ENCODE measurements at places on chromosomes 7 and 10.
A peak's percentile ranks its signal among the peaks of the same experiment; 100 is the strongest.

- no peak for DNase-seq
Measured at GRCh38 chr10:74255214-74255613, 104.2 kb downstream of the ADK start.

GRCh38 chr10:124002391-124003069, 90.9 kb downstream of the CHST15 start:
- DNase-seq = no peak

GRCh38 chr7:44232396-44232795, 31.6 kb downstream of the YKT6 start:
- DNase-seq = no peak

DNA sequence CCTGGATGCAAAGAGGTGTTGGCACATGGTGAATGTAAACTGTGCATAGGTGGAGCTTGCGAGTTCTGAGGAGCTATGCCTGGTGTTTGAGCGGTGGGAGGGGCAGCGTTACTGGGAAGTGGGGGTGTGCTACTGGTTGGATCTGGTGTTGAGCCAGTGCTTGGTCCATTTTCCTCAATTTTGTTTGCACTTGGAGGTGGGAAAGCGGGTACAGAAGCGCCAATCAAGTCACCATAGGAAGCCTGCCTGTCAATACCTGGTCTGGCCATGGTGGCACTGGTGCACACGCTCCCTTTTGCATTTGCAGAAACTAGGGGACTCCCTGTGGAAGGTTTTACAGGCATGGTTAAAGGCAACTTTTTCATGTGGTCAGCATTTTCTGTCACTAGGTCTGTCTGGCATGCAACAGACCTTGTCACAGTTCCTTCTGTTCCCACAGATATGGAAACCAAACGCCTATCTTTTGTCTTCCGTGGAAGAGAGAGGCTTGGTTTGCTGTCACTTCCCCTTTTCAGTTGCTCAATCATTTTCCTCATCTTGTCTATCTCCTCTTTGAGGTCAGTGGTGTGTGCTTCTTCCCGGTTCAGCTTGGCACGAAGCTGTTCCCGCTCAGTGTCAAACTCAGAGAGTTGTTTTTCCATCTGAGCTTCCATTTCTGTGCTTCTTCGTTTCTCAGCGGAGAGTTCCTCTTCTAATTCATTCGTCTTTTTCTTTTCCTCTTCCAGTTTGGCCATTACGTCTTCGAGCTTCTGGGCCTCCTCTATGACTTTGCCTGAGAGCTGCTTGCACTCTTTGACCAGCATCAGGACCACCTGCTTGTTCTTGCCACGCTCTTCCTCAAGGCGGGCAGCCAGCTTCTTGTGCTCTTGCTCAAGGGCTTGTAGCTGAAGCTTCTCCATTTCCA, 81.1 kb downstream of the CTTNBP2 start:
- DNase-seq = no peak

DNA sequence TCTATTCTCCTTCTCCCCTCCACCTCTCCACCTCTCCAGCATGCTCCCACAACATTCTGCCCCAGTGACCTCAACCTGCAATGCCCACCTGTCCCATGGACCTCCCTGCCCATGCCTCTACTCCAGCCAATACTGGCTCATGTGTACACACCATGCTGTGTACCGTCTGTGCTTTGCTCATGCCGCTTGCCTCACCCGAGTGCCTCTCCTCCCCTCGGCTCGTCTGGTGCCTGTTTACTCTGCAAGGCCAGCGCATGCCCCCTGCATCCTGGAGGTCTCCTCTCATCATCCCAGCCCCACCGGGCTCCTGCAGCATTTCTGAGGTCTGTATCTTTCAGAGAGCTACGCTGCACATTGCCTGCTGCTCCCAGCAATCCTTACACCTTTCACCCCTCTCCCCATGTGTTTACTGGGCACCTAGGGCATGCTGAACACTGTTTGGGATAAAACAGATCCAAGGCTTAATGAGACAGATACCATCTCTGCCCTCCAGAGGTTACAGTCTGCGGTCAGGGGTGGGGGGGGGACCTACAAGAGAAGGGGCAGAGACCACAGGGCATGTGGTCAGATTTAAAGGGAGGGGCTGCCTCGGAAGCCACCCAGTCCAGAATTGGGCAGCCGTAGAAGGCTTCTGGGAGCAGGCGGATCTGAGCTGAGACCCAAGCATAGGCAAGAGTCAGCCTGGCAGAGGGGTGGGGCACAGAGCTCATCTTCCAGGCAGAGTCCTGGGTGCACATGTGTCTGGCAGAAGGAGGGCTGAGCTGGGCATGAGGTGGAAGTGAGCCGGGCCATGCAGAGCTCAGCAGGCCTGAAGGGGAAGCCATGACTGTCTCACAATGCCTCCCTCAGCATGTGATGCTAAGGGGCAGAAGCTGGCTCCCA, 29.6 kb upstream of the PSAP start:
- DNase-seq = no peak

DNA sequence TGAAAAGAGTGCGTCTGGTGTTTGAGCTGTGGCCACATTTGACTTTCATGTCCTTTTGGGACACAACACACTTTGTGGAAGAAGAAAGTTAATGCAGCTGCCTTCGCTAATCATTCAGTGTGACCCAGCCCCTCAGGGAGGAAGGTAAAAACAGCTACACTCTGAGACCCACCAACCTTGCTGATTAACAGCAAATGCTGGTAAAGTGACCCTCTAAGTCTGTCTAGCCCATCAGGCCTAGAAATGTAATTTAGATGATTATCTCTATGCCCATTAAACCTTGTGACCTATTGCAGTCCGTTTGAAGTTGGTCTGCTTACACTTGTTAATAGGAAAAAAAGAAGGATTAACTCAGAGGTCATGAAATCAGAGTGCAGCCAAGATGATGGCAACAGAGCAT, 161.9 kb upstream of the WNT16 start:
- no peak for DNase-seq

- peak; percentile 54 for DNase-seq
Measured at GRCh38 chr7:106126170-106126938, 14.2 kb upstream of the SYPL1 start.

DNA sequence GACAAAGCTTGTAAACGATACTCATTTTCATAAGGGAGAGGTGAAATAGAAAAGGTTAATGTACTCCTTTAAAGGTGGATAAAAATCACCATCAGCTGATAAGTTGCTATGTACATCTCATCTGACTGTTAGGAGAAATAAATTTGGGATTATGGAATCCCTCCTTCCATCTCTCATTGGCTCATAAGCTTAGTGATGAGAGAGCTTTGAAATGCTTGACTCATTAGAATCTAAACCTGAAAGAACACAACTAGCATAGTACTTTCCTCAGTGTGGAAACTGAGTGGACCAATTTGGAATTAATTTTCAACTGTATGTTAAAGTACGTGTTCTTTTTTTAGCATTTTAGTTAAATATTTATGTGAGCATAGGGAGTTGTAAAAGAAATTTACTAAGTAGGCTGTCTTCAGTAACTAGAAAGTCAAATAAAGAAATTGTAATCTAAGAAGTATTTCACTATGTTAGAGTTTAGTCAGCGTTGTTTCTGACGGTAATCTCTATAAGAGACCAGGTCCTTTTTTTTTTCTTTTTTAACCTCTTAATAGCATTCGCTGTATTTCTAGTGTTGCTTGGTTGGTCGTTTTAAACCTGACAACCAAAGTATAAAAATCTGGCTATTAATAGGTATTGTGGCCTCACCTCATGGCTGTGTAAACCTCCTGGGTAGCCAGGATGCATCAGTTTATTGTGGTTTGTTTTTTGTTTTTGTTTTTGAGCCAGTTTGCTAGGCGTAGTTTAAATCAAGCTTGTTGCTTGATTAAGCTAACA, 34.4 kb downstream of the FHIP2A start:
- no peak for DNase-seq

GRCh38 chr10:125661431-125661940, 21.5 kb downstream of the TEX36 start:
- no peak for DNase-seq

- no peak for DNase-seq
Measured at GRCh38 chr7:115951547-115951946, 79.0 kb downstream of the TFEC start.

GRCh38 chr10:76547352-76547972, 1090.1 kb downstream of the KCNMA1 start:
- DNase-seq = peak; percentile 70

DNA sequence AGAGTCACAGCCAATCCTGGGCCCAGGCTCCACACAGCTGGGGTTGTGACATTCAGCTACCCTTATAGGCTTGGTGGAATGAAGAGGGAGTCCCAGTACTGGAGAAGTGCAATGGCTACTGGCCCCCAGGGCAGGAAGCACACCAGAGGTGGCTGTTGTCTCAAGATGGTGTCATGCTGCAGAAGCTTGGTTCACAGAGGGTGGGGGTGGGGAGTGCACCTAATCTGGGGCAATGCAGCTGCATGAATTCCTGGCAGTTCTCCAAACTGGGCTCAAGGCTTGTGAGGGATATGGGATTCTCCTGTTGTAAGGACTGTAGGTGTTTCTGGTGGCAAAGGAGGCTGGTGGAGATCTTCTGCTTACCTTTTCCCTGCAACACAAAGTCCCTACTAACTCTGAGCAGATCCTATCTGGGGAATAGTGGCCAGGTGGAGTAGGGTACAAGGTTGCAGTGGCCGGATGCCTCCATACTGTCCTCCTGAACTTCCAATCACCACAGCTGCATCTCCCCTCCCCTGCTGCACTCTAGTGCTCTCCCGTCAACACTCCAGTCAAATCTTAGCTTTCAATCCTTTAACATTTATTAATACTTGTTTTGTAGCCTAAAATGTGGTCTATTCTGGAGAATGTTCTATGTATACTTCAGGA, 27.4 kb upstream of the PLA2G12B start:
- no peak for DNase-seq

- DNase-seq = no peak
Measured at GRCh38 chr10:86872757-86873156, 84.7 kb downstream of the MMRN2 start.

DNA sequence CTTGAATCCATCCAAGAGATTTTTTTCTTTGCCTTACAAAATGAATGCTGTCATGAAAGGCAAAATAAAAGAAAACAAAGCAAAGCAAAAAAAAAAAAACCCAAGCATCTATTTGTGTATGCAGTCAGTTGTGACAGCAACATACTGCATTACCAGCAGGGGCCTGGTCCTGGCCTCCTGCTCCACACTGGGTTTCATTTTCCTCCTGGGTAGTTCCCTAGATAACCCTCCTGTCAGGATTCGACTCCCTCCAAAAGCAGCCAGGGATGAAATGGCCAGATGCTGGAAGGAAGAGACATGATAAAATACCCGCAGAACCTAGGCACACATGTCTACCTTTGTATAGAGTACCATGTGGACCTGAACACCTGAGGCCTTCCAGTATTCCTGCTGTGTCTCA, 148.6 kb downstream of the NRCAM start:
- DNase-seq = no peak

GRCh38 chr7:105853931-105854419, 22.4 kb downstream of the ATXN7L1 start:
- no peak for DNase-seq

DNA sequence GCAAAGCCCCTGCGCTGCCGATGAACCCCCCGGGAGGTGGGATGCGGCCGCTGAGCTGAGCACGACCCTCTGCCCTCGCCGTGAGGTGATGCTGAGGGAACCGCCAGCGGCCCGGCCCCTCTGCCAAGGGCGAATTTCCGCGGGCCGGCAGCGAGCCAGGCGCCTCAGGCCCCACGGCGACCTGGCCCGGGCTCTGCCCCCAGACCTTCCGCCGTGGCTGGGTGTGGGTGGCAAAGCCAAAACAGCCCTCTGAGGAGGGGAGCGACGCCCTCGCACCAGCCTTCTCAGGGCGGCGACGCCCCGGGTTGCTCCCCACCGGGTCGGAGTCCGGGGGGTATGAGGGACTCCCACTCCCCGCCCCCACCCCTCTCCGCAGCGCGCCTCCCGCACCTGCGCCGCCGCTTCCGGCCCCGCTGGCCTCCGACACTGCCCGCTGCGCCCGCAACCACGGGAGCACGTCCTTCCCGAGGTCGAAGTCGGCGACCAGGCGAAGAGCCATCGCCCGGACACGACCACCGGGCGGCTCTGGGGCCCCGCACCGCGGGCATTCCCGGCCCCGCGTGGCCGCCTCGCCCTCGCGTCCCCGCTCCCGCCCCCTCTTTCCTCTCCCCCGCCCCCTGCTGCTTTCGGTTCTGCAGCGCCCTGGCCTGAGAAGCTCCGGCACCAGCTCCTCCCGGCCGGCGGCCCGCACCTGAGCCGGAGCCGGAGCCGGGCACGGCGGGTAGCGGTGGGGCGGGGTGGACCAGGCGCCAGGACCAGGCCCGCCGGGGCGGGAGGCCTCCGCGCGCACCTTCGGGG, at the start of gene GSAP:
Gene GSAP (minus strand): TSS at position 527 of the 798 bp plus-strand sequence. CDS start 28 bp downstream, at position 499.
- peak; percentile 84 for DNase-seq

GRCh38 chr7:14400271-14400670, 410.8 kb upstream of the ETV1 start:
- DNase-seq = no peak

GRCh38 chr10:116831790-116832189, 17.5 kb upstream of the ENO4 start:
- no peak for DNase-seq

GRCh38 chr7:74141705-74142104, 32.5 kb upstream of the EIF4H start:
- no peak for DNase-seq

DNA sequence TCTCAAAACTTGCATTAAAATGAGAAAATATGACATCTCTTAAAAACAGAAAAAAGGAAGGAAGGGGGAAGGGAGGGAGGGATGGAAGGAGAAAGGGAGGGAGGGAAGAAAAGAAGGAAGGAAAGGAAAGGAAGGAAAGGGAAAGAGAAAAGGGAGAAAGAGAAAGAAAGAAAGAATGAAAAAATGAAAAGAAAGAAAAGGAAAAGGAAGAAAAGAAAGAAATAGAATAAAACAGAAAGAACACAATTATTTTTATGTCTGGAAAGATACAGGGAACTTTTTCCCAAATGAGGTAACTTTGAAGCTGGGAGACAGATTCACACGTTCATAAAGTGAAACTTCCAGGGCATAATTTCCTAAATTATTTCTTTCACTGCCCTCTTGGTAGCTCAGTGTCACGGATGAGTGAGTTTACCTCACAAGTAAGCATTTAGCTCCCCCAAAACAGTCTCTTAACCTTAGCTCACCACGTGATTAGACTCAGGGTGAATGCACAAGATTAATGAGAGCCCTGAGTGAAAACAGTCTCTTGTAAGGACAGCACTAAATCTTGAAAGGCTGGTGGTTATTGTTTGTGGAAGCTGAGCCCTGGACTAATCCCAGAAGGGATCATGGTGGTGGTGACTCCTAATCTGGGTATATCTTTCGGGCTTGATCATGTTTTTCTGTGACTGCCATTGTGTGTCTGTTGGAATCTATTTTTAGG, 74.1 kb upstream of the HDAC9 start:
- DNase-seq = no peak

Data from urothelium cell line (cell line).